Activated CD4-positive, alpha-beta T cell treated with anti-CD3 and anti-CD28 coated beads, Interleukin-2, amount 50 U/mL, for 1 hour (primary cell): ENCODE measurements at places on chromosomes 3 and 15.

DNA sequence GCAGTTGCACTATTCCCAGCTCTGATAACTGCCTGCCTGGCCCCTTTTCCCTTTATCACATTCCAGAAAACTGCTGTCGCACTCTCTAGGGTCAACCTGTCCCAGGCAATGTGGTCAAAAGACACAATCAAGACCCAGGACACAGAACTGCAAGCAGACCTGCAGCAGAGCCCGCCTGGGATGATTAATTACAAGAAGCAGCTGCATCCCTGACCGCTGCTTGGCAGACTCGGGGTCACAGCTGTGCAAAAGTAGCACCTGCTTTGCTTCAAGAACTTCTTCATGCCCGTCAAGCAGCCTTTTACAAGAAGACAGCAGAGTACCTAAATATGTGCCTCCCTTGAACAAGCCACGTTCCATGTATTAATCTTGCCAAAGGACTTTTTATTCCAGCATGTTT, 120.0 kb upstream of the ST8SIA2 start:
- no peak for DNase-seq

DNA sequence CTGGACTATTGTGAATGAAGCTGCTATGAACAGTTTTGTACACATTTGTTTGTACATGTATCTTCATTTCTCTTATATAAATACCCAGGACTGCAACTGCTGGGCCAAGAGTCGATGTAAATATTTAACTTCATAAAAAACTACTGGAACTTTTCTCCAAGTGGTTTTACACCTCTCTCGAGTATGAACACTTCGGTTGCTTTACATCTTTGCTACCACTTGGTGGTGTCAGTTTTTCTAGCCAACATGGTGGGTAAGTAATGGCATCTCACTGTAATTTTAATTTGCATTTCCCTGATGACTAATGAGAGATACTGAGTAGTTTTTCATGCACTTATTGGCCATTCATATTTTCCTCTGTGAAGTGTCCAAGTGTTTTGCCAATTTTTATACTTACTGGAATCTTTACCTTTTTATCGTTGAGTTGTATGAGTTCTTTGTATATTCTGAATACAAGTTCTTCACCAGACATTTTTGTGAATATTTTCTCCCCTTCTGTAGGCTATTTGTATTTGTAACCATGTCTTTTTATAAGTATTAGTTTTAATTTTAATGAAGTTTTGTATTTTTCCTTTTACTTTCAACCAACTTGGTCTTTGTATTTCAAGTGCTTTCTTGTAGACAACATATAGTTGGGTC, 44.4 kb downstream of the PCOLCE2 start:
- no peak for DNase-seq

DNA sequence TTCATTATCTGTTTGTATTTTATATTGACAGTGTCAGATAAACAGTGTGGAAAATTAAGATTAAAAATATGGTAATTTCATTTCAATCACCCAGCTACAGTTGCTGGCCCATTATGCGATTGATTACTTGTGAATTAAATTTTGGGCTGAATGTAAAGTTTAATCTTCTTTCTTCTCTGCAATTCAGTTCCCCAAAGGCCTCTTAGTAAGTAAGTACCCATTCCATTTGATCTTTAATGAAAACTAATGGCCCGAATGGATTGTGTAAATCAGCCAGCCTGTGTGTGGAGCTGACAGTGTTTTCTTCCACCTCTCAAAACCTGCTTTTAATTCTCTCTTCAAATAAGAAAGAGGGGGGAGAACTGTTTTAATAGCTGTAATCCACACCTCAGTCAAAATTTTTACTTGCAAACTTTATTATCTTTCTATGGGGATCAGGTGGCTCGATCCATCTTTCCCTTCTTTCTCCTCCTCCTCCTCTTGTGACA, 307.1 kb downstream of the IL20RB start:
- DNase-seq = no peak

DNA sequence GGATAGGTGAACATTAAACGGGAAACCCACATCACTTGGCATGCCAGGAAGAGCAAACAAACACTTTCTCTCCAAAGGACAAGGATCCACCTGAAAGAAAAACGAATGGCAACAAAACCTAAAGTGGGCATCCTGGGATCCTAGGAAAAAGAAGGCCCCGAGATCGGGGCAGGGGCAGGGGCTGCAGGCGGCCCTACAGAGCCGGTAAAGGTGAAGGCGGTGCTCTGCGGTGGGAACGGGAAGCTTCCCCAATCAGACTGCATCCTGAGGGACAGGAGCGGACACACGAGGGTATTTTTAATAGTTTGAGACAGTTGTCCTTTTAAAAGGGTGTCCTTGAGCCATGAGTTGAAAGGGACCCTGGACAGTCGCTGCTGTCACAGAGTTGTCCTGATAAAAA, 24.9 kb upstream of the GABRA5 start:
- no peak for DNase-seq

GRCh38 chr3:94990952-94991705, 928.3 kb downstream of the NSUN3 start:
- no peak for DNase-seq

DNA sequence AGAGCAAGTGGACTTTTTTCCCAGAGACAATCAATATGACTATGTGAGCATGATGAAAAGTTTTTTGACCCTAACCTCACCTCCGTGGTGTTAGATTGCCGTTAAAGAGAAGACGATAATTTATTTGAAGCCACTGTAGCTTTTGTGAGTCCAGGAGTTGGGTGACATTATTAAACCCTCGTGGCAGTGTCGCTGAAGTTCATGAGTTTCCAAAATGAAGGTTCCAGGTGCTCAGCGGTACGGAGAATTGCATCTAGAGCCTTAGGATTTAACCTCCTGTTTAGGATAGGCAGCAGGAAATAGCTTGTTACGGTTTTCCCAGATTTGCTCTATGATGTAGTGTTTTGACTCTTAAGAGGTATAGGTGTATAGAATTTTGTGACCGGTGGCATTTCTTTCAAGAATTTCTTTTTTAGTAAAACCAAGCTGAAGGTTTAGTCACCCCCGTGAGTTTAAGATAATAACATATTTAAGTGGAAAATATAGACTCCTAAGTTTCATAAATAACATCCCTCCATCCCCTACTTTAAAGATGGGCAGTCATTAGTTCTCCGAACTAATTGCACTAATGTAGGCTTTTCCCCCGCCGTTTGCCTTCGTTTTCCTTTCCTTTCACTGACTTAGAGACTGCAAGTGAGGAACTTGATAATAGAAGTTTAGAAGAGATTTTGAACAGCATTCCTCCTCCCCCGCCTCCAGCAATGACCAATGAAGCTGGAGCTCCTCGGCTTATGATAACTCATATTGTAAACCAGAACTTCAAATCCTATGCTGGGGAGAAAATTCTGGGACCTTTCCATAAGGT, 2.0 kb downstream of the SMC4 start:
- no peak for DNase-seq

DNA sequence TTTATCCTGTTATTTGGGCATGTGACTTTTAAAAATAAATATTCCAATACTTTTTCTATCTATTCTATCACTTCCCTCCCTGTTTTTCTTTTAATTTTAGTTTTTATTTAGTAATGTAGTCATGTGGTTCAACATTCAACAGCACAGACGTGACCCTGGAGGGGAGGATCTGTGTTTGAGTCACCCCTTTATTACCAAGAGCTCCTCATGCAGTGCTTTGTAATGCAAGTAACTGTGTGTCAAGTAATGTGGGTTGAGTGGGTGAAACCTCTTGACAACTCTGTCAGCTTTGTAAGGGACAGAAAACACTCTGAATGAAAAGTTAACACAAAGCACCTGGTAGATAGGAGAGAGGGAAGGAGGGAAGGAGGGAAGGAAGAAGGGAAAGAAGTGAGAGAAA, 89.7 kb upstream of the FGF12 start:
- no peak for DNase-seq

DNA sequence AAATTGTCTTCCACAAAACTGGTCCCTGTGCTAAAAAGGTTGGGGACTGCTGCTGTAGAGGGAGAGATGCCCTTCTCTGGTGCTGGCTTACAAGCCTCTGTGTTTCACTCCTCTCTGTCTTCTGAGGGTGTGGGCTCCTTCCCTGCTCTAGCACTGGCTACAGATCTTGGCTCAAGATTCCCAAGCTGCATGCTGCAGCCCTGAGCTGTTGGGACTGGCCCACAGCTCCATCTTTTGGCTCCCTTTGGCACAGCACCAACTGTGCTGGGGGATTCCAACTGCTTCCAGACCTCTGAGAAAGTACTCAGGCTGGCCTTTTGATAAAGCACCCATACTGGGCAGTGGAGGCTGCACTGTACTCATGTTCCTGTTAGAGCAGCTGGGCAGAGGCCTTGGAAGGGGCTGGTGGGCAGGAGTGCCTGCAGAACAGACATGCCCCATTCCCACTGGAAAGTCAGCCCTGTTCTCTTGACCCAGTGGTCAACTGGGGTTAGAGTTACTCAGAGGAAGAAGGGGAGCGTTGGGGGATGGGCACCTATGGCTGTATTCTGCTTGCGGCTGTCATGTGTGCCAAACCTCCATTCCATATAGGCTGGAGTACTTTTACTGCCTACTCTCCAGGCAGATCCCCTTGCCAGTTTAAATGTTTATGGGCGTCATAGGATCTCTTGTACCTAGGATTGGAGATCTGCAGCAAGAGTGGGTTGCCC, 55.7 kb downstream of the GALK2 start:
- no peak for DNase-seq
